ENCODE measurements at places on chromosomes 6 and 20.

GRCh38 chr6:38034274-38034914 lies 214.9 kb downstream of the ZFAND3 start:
- DNase-seq: peak; percentile 40

DNA sequence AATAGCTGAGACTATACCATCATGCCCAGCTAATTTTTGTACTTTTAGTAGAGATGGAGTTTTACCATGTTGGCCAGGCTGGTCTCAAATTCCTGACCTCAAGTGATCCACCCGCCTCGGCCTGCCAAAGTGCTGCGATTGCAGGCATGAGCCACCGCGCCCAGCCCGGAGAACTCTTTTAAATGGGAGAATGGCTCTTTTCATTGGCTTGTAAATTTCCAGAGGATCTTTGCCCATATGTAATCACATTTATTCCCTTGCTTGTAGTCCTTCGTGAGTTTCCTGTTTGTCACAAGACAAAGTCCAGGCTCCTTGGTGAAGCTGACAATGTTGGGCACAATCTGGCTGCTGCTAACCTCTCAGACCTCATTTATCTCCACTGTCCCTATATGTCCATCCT lies 135.1 kb downstream of the CEP57L1 start:
- DNase-seq: no peak

DNA sequence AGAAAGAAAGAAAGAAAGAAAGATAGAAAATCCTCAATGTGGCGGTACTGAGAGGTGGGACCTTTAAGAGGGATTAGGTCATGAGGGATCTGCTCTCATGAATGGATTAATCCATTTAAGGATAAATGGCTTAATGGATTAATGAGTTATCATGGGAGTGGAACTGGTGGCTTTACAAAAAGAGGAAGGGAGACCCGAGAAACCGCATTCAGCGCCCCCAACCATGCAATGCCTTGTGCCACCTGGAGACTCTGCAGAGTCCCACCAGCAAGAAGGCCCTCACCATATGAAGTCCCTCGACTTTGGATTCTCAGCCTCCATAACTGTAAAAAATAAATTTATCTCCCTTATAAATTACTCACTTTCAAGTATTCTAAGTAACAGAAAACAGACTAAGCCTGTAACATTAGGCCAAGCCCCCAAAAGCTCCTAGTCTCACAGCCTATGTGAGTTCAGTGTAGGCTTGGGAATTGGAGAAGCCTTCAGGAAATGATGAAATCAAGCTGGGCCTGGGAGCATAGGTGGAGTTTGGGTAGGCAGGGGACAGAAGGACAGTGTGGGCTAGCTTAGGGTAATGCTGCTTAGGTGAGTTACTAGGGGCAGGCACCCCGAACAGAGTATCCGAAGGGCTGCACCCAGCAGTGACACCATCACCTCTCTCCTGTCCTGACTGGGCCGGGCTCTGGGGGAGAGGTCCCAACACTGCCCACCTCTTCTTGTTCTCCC lies 36.2 kb upstream of the RNF24 start:
- no peak for DNase-seq

DNA sequence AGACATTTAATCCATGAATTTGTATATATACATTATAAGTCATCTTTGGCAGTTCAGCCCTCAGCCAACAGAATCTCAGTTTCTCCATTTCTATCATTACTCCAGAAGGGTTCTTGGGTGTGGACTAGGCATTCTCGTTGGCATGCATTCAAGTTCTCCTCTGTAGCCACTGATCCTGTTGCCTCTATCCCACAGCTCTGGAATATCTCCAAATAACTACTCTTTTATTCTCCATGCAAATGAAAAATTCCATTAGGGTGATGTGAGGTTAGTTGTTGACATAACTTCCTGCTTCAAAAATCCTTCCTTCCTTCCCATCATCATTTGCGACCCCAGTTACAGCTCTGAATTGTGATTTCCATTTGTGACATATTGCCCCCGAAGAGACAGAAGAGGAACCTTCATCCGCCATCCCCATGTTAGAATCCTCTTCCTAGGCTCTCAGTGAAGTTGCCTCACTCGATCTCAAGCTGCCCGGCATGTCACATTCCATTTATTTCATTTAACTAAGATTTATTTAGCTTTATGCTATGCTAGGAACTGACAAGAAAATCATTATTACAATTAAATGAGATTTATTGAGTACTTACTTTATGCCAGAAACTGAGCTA lies 93.7 kb upstream of the EDN1 start:
- DNase-seq: peak; percentile 31

DNA sequence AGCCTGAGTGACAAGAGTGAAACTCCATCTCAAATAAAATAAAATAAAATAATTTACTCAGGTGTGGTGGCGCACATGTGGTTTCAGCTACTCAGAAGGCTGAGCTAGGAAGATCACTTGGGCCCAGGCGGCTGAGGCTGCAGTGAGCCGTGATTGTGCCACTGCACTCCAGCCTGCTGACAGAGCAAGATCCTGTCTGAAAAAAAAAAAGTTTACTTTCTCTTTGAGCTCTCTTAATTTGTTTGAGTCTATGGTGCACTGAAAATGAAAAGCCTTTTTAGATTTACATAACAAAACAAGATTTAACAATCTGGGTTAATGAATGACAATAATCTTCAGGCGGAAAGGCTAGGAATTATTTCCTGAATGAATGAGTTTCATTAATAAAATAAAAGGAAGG lies 23.3 kb upstream of the NHSL1 start:
- DNase-seq: no peak

DNA sequence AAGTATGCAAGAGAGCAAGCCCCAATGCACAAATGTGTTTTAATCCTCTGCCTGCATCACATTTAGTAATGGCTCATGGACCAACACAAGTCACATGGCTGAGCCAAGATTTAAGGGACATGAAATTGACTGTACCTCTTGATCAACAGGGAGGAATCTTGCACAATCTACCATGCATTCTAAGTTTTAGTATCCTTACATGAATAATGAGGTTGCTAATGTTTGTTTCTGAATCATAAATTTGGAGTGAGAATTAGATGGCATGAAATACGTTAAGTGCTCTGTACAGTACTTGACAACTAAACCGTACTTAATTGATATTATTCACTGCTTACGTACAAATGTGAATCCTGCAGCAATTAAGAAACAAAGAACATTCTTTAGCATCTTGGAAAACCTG lies 553.8 kb upstream of the JAG1 start:
- peak; percentile 12 for DNase-seq

- DNase-seq: peak; percentile 14
These were observed 484.0 kb downstream of the C6orf118 start for GRCh38 chr6:164825386-164825785.

DNA sequence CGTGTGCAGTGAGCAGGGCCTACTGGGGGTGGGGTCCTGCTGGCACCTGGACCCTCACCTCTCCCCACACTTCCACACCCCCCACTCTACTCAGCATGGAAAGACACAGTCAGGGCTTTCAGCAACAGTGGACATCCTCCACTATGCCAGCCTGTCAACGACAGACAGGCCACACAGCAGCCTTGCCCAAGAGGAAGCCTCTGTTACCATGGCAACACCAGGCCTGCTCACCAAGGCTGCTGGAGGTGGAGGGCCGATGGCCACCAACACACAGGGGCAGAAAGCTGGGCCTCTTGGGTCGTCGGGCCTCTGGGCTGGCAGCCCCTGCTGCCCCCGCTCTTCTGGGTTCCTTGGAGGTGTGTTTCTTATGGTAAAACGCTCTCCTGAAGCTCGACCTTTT lies 13.6 kb downstream of the BNIP5 start:
- peak; percentile 8 for DNase-seq

DNA sequence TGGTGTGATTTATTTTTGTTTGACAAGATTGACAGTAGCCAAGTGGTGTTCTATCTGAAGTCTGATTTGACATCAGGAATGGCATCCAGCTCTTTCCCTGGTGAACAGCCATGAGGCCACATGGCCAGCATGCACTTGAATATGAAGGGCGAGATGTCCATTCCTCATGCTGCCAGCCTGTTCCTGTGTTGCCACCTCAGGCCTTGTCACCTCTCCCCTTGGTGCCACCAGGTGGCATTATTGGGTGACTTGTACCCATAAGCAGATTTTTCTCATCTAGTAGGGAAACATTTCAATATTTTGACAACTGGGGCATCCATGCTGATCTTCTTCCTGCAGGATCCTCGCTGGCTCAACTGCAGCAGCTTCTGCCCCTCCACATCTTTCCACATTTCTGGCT lies 199.1 kb downstream of the ERMARD start:
- peak; percentile 45 for DNase-seq

DNA sequence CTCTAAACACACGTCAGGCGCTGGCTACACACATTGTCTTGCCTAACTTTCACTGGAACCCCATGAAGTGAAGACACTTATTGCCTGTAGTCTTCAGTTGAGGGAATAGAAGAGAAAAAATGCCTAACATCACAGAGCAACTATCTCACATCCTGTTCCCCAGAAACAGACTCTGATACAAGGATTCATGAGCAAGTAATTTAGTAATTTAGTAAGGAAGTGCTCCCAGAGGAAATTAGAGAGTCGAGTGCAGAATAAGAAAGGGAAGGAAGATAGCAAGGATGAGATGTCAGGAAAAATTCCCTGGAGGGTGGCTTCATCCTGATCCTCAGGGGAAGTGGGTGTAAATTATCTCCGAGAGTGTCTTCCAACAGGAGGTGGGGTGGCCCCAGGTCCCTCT lies 104.0 kb downstream of the FOXA2 start:
- no peak for DNase-seq

- DNase-seq: peak; percentile 18
These were observed 144.1 kb upstream of the KCNK16 start for GRCh38 chr6:39466631-39467030.

DNA sequence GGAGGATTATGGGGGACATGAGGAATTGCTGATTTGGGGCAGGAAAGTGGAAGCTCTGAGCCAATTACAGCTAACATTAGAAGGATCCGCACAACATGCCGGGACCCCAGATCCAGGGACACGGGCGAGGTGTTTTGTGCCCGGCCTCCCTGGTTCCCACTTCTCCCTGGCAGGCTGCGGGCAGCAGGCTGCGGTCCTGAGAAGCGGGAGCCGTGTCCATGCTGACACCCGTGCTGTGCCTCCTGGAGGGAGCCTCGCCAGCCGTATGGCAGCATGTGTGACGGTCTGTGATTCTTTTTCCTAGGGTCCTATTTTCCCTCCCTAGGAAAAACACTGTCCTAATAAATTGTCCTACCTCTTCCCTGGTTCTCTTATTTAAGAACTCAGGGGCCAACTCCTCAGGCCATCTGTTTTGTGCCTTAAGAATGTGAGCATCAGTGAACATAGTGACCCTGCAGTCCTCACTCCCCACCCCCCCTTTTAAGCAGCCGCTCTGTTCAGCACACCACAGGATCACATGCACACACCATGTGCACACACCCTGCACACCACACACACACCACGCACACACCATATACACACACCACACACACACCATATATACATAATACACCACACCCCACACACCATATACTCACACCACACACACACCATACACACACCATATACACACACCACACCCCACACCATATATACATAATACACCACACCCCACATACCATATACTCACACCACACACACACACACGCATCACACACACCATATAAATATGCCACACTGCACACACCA lies 49.9 kb downstream of the DACT2 start:
- DNase-seq: no peak

GRCh38 chr20:61753316-61753942 lies 312.3 kb downstream of the TAF4 start:
- DNase-seq: peak; percentile 23

GRCh38 chr6:26570027-26570809 lies 26.5 kb upstream of the ABT1 start:
- no peak for DNase-seq

- DNase-seq: no peak
These were observed 646 bp upstream of the CPNE5 start for GRCh38 chr6:36839749-36840431.

DNA sequence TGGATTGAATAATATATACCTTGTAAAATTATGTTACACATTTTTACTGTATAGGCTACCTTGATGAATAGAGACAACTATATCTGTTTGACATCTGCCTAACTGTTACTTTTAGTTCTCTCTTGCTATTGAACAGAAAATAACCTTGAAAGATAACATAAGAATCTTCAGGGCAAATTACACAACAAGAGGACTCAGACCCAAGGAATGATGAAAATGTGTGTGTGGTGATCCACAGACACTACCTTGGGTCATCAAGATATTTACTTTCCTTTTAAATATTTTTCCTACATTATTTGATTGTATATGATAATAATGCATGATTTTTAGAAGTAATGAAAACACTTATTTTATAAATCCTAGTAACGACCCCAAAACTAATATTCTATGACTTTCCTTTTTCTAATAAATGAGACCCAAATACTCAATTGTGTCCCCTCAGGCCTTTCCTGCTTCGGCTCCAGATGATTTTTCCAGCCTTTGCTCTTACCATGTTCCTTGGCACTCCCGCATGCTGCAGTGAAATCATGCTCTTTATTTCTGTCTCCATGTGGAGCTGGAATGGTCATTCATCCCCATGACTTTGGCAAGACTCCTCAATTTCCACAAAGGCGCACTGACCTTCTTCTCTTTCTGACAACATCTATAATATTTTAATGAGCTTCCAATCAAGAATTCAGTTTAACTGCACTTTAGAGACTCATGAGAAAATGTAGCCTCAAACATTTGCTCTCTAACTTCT lies 187.6 kb downstream of the EPM2A start:
- DNase-seq: no peak

GRCh38 chr6:166989427-166990032 lies 9.7 kb upstream of the CEP43 start:
- DNase-seq: peak; percentile 39

DNA sequence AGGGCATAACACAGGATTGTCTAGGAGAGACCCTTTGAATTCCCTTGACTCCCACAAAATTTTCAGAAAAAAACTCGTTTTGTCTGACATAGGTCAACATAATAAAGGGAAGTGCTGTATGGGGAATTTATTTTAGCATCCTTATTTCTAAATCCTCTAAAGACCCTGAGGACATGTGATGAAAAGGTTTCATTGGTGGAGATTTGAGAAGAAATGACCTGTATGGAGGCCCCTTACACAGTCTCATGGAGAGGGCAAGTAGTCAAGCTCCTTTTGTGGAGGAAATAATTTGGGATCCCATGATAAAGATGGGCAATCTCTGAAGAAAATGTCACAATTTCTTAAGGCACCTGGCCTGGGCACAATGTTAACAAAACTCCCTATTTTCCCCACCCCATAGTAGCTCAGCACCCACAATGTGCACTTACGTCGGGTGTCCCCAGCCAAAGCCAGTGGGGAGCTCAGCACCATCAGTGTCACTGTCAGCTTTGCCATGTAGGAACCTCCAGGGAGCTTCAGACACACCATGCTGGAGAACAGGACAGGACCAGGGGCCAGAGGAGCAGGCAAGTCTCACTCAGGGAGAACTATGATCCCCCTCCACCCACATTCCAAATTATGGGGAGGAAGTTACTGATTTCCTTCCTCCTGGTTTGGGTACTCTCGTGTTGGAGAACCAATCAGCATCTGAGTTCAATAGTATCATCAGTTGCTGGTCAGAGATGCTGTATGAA lies at the start of gene HLA-DRB5:
HLA-DRB5 (minus strand) TSS at position 591 of the 734 bp plus-strand sequence; CDS start at position 528, 63 bp downstream.
- no peak for DNase-seq

GRCh38 chr6:104928141-104928540 lies 28.8 kb upstream of the LIN28B start:
- no peak for DNase-seq
